ENCODE measurements at places on chromosomes 5 and 9.

GRCh38 chr9:21657966-21658667 lies 144.3 kb upstream of the MTAP start:
- DNase-seq: no peak

DNA sequence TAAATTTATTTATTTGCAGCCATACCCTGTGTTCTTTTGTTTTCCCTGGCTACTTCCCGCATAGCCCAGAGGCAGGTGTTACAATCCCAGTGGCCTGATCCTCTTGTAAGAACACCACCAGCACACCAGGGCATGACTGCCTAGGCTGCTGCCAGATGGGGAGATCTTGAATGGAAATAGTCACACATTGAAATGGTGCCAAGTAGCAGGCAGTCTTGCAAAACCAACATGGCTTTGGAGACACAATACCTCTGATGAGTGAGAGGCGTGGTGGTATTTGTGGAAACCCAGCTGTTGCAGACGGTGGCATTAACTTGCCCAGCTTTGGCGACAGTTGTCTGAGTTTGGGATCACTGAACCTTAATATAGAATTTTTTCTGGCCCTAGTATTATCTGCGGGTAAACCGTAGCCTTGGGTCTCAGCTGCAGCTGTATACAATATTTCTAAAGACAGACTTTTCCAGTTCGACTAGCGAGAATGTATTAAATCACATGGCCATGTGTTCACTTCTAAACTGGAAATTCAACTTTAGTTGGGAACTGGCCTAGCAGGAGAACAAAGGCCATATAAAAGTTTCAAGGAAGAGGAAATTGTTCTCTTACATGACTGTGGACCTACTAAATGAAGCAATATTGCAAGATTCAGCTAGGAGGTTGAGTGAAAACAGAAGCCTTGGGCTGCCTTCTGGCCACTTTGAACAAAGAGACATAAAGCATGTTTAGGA lies 277.0 kb downstream of the SMARCA2 start:
- peak; percentile 37 for DNase-seq

DNA sequence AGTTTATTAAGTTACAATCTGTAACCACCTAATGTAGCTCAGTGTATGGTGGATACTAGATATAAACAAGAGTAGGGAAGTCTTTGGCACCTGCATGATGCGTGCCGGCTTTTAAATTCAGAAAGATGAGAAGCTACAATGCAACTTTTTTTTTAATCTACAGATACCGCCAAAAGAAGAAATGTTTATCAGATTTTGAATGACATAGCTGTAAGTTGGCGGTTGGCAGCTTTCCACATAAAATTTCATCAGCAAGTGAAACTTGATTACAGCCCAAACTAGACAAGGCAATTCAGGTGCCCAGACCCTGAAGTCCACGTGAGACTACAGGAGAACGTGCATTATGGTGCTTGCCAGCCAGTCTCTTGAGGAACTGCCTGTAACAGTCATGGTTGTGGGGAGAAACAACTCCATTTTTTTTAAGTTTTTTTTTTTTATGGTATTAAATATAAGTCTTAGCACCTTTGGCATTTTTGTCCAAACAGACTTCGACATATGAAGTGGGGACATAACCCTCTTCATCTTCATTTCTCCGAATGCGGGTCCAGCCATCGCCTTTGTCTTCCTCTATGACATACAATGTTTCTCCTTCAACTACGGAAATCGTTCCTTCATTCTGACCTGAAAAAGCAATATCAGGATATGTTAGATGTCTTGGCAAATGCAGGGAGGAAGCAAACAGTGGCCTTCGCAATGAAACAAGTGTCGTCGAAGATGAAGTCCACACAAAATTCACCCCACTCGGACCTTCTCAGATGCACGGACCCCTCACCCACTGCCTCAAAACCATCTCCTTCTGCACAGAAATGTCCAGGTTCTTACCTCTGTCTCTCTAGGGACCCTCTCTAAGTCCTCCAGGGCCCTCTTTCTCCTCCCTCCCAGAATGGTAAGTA lies 60.4 kb downstream of the USP20 start:
- DNase-seq: no peak

- no peak for DNase-seq
Measured at GRCh38 chr5:96338624-96339415, 94.2 kb downstream of the PCSK1 start.

- no peak for DNase-seq
Measured at GRCh38 chr5:8376478-8376877, 507.5 kb downstream of the MTRR start.

- no peak for DNase-seq
Measured at GRCh38 chr9:126420643-126421564, 94.3 kb downstream of the MVB12B start.

DNA sequence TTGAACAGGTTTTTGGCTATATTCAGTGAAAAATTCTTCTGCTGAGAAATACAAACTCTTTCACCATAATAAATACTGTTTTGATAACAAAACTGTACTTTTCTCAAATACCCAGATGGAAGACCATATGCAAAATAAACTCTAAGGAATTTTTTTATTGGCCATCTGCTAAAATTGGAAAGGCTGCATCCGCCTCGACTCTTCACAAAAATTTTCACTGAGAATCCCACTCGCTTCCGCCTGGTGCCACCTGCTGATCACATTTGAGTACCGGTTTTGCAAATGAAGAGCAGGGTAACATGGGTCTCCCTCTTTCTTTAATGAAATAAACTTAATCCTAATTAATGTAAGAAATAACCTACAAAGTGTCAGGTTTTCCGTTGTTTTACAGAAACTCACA lies 76.4 kb downstream of the TTLL11 start:
- DNase-seq: peak; percentile 53

DNA sequence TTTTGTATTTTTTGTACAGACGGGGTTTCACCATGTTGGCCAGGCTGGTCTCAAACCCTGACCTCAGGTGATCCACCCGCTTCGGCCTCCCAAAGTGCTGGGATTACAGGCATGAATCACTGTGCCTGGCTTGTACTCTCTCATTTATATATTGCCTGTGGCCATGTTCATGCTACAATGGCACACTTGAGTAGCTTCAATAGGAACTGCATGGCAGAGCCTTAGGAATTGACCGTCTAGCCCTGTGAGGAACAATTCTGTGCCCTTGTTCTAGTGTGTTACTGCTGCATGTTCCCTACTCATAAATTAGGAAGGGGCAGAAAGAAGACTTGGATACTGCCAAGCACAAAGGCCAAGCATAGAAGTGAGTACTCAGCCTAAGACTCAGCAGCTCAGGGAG lies 104.2 kb downstream of the LIFR start:
- no peak for DNase-seq

DNA sequence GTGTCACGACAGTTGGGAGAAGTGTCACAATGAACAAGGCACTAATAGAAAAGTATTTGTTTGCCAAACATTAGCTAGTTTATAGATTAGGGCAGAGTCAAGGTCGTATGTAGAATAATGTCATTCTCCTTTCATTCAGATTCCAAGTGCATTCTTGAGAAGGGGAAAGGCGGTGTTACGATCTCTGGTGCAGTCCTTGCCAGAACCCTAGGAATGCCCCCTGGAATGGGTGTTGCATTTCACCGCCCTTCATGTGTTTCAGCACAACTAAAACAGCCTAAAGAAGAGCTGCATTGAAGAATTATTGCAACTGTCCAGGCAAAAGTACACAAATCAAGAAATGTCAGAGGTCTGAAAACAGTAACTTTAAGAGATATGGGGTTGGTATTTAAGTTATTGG lies 721.0 kb upstream of the WWC1 start:
- DNase-seq: no peak

DNA sequence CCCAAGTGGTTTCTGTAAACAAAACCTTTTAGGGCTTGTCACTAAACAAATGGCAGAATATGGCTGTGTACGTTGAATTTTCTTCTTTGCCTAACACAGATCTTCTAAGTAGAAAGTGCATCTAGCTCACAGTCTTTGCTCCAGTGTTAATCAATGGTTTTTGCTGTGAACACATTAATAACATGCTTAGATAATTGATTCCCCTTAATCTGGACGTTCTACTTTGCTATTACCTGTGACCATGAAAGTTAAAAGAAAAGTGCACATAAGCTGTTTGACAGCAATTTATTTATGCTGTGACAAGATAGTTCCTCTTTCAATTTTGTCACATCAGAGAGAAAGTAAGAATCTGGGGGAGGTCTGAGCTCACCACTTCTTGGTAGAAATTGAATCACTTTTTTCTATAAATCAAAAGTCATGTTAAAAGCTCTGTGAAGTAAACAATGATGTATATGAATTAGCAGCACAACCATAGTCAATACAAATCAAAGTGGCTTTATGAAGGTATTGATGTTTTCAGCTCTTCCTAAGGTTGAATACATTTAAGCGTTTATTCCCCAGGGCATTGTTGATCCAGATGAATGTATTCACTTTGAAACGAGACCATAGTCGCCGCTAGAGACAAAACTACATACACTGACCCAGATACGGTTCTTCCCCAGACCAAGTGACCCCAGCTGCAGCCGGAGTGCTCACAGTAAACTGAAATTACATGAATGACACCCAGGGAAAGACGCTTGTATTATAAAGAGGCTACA lies 174.6 kb upstream of the ZNF608 start:
- DNase-seq: no peak

DNA sequence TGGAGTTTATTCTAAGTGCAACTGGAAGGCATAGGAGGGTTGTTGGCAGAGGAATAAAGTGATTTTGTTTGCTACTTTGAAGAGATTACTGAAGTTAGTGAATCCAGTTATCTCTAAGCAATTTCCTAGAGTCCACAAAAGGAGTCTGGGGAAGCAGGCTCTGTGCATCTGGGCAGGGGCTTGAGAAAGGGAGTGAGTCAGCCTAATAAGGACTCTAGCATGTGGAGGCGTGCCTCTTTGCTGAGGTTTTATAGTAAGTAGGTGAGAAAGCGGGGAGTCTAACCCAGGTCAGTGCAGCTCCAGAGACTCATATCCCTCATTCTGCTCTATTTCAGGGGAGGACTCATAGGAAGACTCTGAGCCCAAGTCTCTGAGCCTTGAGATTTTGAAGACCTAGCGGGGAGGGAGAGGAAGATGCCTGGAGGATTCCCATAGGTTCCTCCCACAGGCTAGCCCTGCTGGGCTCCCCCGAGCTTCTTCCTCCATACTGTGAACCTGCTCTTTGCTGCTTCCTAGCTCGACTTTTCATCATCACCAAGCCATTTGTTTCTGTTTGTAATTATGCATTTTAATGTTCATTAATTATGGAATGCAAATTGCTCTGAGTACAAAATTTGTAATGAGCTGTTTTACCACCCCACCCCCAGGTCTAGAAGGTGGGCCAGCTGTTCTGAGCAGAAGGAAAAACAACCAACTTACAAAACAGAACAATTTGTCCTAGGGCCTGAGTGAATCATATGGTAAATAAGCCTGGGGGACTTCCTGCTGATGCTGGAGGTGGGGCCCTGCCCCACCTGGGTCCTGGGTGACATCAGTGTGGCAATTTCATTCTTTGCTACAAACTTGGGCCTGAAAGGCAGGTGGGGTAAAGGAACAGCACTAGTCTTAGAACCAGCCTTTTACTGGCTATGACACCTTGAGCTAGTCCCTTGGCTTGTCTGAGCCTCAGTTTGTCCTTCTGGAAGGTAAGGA lies 150.2 kb downstream of the TRIM32 start:
- no peak for DNase-seq

GRCh38 chr5:153831973-153832372 lies 206.7 kb downstream of the FAM114A2 start:
- DNase-seq: peak; percentile 7

DNA sequence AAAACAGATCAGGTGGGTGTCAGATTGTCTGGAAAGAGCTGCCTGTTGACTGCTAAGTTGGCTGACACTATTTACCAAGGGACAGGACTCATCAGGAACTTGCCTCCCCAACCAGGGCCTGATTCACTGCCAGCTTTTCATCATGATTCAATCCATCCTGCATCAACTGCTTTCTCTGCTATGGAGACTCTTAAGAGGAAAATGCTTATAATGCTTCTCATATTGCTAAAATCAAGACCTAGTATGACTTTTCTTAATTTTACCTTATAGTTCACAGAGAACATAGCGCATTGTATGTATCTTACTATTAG lies 21.3 kb downstream of the HTR4 start:
- no peak for DNase-seq

GRCh38 chr5:132849347-132849746 lies 16.9 kb downstream of the GDF9 start:
- DNase-seq: no peak

GRCh38 chr9:14198047-14198840 lies 115.7 kb downstream of the NFIB start:
- no peak for DNase-seq

- no peak for DNase-seq
Measured at GRCh38 chr5:151086192-151086869, 5.5 kb upstream of the TNIP1 start.

GRCh38 chr5:132261881-132262845 lies 4.7 kb downstream of the PDLIM4 start:
- DNase-seq: no peak

GRCh38 chr9:89542401-89543021 lies 44.6 kb upstream of the SEMA4D start:
- DNase-seq: no peak

GRCh38 chr9:89356782-89357181 lies 38.5 kb downstream of the SECISBP2 start:
- no peak for DNase-seq

- DNase-seq: no peak
Measured at GRCh38 chr9:107288701-107289100, 5.6 kb downstream of the RAD23B start.

- no peak for DNase-seq
Measured at GRCh38 chr9:83419961-83420360, 118.2 kb downstream of the FRMD3 start.

DNA sequence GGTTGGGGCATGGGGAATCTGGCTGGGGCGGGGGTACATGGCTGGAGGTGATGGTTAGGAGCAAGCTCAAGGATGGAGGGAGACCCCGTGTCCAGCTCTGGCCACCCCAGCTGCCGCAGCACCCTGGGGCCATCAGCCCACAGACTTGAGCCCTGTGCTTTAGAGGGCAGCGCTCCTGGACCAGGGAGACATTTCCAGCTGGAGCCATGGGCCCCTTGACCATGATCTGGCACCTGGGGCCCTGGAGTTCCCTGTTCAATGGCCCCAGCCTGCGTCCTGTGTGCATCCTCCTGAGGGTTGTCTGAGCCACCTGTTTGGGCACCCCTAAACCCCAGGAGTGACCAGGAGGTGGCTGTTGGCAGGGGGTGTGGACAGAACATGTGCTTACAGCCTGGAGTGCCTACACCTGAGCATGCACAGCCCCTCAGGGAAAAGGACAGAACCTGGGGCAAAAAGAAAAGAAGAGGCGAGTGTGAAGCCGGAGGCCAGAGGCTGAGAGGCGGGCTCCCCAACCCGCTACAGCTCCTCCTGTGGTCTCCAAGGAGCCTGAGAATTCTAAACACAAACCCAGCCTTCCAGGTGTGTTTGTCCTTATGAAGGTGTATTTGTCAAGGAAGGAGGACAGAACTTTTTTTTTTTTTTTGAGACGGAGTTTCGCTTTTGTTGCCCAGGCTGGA lies 126.7 kb downstream of the C9orf50 start:
- DNase-seq: no peak

GRCh38 chr9:82996941-82997340 lies 66.0 kb downstream of the RASEF start:
- DNase-seq: no peak
